ENCODE measurements at places on chromosomes 12 and 14.

GRCh38 chr12:112792301-112792700 is 753 bp downstream of the RPH3A start:
- no peak for DNase-seq

GRCh38 chr14:76391981-76392690 is 16.2 kb downstream of the ESRRB start:
- DNase-seq, result no peak

- no peak for DNase-seq
Measured at GRCh38 chr12:75759842-75760572, 248.6 kb upstream of the KRR1 start.

- DNase-seq, result no peak
Measured at GRCh38 chr14:56127156-56127555, 8.9 kb downstream of the PELI2 start.

GRCh38 chr14:77241955-77242354 is 29.1 kb downstream of the NGB start:
- no peak for DNase-seq

DNA sequence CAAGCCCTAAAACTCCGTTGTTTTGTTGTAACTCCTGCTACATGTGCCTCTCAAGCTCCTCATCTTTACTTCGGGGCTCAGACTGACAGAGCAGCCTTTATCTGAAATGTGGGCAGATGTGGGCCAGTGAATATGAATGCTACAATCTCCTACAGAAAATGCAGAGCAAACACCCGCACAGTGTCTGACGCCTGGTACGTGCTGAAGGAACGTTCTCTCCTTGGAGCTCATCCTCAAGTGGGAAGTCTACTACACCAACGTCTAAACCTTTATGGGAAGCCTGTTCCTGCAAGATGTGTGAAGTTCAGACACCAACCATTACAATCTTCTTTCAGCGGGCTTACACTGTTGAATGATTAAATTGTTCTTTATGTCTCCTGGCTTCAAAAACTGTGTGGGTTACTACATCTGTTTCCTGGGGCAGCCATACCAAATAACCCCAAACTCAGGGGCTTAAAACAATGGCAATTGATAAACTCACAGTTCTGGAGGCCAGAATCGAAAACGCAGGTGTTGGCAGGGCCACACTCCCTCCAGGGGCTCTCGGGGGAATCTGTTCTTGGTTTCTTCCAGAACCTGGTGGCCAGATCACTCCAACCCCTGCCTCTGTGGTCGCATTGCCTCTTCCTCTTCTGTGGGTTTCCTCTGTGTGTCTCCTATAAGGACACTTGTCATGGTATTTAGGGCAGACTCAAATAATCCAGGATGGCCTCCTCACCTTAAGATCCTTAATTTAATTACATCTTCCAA is 179.7 kb upstream of the PLXNC1 start:
- DNase-seq, result no peak

GRCh38 chr12:93803424-93803807 is 126.2 kb downstream of the CRADD start:
- DNase-seq, result no peak

DNA sequence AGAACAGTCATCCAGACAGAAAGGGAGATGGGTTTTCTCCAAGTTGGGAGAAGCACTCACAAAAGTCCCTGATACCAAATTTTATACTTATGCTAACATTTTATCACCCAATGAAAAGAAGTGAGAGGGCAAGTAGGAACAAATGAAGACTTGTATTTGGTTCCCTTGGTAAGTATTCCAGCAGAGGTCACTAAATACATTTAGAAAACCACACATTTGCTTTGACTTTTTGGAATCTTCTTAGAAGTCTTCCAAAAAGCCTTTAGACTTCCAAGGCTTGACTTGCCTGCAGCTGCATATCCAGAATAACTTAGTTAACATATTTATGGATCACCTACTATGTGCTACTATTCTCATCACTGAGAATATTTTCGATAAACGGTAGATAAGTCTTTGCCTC is 3.1 kb upstream of the GYS2 start:
- DNase-seq, result peak; percentile 6

GRCh38 chr14:89167705-89168104 is 249.3 kb downstream of the FOXN3 start:
- no peak for DNase-seq

GRCh38 chr12:64585104-64585503 is 25.2 kb upstream of the RASSF3 start:
- DNase-seq, result no peak

- no peak for DNase-seq
Measured at GRCh38 chr12:78187741-78188140, 357.0 kb downstream of the NAV3 start.

DNA sequence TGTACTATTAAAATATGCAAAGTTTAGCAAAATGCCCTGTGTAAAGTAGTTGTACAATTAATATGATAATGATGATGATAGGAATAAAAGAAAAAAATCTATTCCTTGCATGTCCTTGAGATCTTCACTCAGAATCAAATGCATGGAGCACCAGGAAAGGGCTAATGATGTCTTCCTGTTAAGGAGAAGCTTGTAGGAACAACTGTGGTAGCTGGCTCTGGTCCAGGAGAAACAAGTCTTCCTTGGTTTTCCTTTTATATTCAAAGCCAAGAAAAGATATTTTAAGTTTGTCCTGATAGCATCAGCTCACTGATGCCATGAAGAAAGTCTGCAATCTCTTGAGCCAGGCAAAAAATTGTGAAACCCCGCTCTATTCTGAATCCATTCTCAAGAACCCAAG is 138.9 kb downstream of the PIK3C2G start:
- DNase-seq, result no peak

DNA sequence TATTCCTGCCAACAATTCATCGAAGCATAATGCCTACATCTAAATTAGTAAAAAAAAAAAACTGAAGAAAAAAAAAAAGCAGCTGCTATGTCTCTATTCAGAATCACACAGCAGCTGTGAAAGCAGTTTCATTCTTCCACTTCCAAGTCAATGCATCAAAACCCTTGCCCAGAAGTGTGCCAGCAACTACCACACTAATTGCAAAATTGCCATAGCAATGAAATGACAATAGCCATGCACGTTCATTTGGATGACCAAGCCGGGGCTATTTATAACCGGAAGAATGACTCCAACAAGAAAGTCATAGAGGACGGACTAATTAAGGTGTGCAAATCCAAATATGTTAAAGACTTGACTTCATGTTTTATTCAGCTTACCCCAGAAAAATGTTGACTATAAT is 42.5 kb downstream of the SLC2A13 start:
- DNase-seq, result no peak

DNA sequence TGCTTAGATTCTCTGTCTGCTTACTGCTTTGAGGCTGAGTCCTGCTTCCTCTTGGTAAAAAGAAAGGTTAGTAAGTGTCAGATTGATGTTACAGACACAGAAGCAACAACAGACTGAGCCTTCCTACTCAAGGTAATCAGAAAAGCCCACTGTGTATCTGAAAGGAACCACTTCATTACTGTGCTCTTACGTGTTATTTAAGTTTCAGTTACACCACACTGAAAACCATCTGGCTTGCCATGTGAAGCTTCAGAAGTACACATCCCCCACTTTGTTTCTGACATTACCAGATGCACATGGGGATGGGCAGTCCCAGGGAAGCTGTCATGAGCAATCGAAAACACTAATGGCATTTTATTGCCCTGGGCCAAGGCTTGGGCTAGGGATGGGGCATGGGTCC is 1290.1 kb downstream of the AACS start:
- no peak for DNase-seq

GRCh38 chr12:121288986-121289385 is 7.5 kb downstream of the CAMKK2 start:
- DNase-seq, result no peak

DNA sequence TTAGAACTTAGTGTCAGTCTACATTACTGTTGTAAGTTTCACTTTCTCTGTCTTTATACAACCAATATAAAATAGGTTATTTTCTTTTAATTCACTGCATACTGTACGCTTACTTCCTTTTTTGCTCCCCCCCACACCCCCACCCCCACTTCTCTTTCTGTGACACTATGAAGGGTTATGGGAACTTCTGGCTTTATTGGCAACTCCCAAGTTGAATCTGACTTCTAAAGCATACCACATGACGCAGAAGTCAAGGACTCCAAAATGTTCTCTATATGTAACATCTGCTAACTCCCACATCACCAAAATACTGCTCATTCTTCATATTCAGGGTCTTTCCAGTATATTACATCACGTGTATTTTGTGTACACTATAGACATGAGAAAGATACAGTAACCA is 81.2 kb upstream of the ATXN7L3B start:
- no peak for DNase-seq

DNA sequence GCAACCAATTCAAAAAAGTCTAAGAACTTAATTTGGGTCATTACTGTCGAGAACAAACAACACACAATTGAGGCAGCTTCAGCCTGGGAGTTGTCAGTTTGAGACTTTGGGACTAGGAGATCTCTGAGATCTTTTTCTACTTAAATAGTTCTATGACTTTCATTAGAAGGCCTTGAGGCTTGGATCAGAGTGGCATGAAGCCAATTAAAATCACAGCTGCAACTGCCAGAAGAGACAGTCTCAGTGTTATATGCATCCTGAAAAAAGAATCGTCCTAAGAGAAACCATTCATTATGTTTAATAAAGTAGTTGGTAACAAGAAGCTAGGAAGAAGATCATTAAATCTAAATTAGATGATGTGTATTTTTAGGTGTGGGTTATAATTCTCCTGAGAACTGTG is 170.8 kb upstream of the RASSF8 start:
- DNase-seq, result no peak
